Muscle of leg (tissue), 16 donors: ENCODE measurements at places on chromosomes 5 and 9. TPM values are rescaled to one million over a fixed set of nuclear protein-coding genes. Genes with fewer than 3 reads are reported as not detected.

Gene IFNA13
- total RNA-seq = 0.04 TPM

Gene AIF1L
- total RNA-seq = 19.9 TPM

DNA sequence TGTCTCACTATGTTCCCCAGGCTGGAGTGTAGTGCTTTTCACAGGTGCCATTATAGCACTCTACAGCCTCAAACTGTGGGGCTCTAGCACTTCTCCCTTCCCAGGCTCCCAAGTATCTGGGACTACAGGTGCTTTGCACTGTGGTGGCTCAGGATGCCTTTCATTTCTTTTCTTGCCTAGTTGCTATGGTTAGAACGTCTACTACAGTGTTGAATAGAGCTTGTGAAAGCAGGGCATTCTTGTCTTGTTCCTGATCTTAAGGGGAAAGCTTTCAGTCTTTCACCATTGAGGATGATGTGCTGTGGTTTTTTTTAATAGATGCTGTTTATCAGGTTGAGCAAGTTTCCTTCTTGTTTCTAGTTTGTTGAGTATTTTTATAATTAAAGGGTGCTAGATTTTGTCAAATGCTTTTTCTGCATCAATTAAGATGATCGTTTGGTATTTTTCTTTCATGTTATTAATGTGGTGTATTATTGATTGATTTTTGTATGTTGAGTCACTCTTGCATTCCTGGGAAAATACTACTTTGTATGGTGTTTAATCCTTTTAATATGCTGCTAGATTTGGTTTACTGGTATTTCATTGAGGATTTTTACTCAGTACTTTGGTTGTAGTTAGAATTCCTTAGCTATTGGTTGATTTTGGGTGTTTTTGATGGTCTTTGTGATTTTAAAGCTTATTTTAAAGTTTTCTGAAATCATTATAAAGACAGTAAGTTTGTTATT lies 35.6 kb downstream of the GPBP1 start:
- no peak for DNase-seq
- no peak overlapping the region for H3K4me3 ChIP-seq
- no peaks in the 10 kb centered on the region for H3K4me1 ChIP-seq
- H3K27me3 ChIP-seq = no peaks in the 10 kb centered on the region
- H3K36me3 ChIP-seq = peaks cover 15% of the 10 kb centered on the region

DNA sequence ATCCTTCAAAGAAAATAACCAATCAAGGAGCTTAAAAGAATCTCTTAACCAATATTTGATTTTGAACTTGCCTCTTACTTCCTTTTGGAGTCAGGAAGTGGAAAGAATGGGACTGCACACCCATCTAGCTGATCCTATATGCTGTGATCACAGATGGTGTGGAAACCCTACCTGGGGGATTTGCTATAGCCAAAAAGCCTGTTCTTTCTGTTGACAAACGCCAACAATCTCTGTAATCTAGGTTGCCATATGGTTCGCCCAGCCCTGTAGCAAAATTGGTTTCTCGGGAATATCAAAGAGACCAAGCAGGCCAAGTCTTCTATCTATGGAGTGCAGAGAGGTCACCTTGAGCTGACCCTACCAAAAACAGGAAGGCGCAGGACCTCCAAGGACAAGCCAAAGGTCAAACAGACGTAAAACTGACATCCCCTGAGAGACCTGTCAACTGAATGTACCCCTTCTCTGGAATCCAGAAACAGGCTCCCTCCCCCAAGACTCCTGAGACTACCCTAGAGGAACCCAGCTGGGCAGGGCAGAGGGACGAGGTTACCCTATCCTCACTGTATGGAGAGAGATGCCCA lies 19.4 kb downstream of the NRG2 start:
- no peaks in the 10 kb centered on the region for H3K36me3 ChIP-seq
- H3K4me3 ChIP-seq = no peak overlapping the region
- peaks cover 19% of the 10 kb centered on the region for H3K27me3 ChIP-seq
- no peak overlapping the region for H3K27ac ChIP-seq
- DNase-seq = no peak

Gene TMEM252
- 0.09 TPM for total RNA-seq
